ENCODE measurements at places on chromosomes 4 and X. TPM values are rescaled to one million over a fixed set of nuclear protein-coding genes. Genes with fewer than 3 reads are reported as not detected.

Gene HSPA4L
- total RNA-seq = 0.54 TPM

Gene GAGE1
- not detected for total RNA-seq

Gene LONRF3
- not detected for total RNA-seq

Gene IL3RA
- total RNA-seq = 1.6 TPM

Gene NUDT11
- 8.3 TPM for total RNA-seq

Gene ADAM29
- total RNA-seq = not detected

Gene NAT8L
- total RNA-seq = 0.36 TPM

Gene CABS1
- total RNA-seq = not detected

Gene GAB3
- 1.8 TPM for total RNA-seq

Gene ANXA5
- 1,177 TPM for total RNA-seq

Measured in cardiac atrium fibroblast (primary cell).